ENCODE measurements at places on chromosomes 5 and 9.

- no peak for DNase-seq
Measured at GRCh38 chr9:112091810-112092209, 83.3 kb downstream of the SUSD1 start.

DNA sequence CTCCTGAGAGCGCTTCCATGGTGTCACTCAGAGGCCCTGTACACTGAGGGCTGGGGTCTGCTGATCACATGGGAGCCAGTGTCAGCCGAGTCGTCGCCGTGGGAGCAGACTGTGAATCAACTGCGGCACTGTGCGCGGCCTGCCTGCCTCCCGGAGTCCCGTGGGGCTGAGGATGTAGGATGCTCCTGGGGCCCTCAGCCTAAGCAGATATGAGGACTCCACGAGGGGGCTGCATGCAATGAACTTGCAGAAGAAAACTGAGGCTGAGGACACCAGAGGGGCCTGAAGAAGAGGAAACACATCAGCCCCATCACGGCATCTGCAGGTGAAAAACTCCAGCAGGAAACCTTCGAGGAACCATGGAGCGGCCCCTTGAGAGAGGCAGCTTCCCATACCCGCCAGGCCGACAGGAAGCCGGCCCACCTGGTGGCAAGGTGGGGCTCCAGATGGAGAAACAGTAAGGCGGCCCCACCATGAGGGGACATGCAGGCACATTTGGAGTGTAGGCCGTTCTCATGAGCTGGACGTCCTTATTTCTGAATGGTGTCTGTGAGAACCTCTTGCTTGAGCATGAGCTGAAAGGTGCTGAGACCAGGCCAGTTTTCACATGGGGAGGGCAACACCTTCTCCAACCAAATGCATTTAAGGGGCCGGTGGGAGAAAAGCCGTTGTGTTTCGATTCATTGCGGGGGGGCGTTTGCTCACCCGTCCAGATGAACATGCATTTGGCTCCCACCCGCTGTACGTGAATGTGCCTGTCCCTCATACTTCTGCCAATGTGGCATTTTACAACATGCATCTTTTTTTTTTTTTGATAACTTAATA lies 35.2 kb upstream of the ADAMTS2 start:
- no peak for DNase-seq

DNA sequence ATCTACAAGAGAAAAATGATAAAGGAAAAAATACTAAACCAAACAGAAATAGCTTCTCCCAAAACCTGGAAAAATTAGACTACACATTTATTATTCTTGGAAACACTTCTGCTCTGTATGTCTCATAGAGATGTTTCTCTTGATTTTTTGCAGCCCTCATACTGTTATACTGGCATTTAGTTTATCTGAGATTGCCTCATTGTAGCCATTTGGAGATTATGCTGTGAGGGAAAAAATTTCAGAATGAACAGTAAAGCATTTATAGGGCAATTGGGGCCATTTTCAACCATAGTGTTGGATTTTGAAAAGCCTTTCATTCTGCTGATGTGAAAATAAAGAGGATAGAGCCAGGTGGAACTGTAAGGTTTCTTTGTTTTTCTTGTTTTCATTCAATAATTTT lies 441.8 kb upstream of the RIOK2 start:
- DNase-seq = no peak

DNA sequence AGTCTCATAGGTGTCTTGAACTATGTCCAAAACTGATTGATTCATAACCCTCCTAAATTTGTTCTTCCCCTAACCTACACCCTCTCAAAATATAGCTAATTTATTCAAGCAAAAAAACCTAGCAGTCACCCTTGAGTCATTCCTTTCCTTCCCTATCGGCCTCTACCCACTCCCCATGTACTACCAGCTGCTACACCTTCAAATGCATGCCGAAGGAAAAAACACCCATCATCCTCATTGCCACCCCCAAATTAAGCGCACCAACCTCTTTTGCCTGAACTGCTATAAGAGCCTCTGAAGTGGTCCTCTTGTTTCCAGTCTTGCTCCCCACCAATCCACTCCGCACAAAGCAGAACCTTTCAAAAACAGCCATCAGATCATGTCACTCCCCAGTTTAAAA lies 12.6 kb downstream of the LIFR start:
- no peak for DNase-seq

DNA sequence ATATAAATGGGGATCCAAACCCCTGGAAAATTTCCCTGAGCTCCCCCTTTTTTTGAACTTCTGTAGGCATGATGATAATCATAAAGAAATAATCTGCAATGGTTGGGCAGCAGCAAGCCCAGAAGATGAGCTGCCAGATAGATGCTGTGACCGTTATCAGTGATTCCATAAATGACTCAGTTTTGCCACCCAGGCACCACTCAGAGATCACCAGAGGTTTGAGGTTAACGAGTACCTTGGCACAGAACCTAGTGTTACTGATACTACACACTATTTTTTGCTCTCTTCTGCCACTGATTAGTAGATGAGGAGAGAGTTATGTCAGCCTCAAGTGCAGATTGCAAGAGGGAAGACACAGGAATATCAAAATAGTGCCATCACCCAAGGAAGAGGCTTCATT lies 199.3 kb upstream of the PTGER4 start:
- no peak for DNase-seq

- DNase-seq = peak; percentile 41
Measured at GRCh38 chr5:172106511-172107356, 81.3 kb downstream of the STK10 start.

DNA sequence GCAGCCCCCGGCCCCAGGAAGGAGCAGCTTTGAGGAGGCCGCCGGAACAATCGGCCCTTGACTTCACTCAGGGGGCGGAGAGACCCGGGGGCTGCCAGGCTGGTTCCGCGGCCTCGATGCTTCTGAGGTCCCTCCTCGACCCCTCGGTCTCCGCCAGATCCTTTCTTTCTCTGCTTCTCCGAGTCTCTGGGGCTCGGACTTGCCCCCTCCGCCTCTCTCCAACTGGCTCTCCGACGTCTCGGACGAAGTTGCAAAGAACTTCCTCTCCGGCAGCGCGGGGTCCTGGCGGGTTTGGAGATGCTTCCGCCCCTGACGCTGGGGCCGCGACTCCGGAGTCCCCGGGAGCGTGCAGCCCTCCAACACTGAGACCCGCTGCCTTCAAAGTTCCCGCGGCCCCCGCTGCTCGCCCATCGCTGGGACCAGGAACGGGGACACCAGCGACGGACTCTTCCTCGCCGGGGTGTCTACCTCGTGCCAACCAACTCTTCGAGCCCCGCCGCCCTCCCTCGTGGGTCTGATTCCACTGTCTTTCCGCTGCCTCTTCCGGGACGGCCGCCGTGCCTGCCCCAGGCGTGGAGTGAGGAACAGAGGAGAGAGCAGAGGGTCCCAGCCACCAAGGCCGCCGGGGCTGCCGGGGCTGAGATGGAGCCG lies 7.0 kb downstream of the PAX5 start:
- DNase-seq = no peak

DNA sequence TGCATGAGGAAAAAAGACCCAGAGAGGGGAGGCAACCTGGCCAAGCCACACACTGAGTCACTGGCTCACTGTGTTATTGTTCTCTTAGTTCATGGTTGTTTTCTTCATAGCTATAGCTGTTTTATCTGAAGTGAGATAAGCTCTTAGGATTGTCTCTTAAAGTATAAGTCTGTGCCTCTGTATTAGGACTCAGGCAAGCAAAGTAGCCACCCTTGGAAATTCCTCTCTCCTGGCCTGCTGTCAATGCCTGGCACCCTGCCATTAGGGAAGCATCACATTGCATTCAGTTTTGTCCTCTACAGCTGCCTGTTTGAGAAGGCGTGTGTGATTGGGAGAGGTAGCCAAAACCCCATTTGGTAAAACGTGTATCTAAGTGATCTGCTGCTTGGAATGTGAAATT lies 147.4 kb upstream of the GLRA1 start:
- DNase-seq = no peak

DNA sequence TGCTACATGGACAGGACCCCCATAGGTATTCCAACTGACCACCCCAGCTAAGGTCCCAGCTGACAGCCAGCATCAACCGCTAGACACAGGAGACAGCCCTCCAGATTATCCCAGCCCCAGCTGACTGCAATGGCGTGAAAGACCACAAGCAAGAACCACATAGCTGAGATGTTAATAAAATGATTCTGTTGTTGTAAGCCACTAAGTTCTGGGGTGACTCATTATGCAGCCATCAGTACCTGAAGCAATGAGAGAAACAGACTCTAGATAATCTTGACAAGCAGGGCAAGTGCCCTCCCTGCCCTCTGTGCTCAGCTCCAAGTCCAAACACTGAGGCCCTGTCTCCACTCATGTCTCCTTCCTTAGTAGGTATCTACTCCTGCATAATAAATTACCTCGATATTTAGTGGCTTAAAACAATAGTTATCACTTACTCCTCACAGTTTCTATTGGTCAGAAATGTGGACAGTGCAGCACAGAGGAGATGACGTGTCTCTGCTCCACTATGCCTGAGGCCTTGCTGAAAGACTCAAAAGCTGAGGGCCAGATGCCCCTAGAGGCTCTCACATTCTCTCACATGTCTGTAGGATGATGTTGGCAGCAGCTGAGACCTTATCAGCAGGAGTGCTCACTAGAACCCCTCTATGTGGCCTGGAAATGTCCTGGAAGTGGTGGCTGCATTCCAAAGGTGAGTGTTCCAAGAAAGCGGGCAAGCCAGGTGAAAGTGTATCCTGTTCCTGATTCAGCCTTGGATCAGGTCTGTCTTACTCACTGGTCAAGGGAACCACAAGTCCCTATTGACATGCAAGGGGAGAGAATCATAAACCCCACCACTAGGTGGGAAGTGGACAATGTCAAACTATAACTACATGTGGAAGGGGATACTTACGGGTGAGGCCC lies 2.5 kb downstream of the MGAT1 start:
- DNase-seq = peak; percentile 83

- peak; percentile 57 for DNase-seq
Measured at GRCh38 chr5:108345541-108346171, 36.2 kb downstream of the FBXL17 start.

GRCh38 chr5:36277521-36278176 lies 24.1 kb downstream of the RANBP3L start:
- no peak for DNase-seq

- no peak for DNase-seq
Measured at GRCh38 chr9:96644137-96644536, 11.0 kb downstream of the PRXL2C start.

- no peak for DNase-seq
Measured at GRCh38 chr5:169736653-169737052, 99.6 kb downstream of the DOCK2 start.

DNA sequence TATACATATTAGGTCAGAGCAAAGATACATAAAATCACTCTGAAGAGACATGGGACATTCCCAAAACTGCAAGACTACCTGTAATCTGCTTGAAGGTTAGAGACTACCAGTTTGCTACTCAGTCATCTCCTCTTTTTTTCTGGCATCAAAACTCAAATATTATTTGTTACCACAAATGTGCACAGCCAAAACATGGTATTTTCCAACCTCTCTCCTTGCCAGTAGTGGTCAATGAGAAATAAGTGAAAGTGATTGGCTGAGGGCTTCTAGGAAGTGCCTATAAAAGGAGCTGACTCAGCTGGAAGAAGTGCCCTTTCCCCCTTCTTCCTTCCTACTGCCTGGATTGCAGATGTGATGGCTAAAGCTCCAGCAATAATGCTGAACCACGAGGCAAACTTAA lies 13.8 kb downstream of the GZMK start:
- no peak for DNase-seq

- no peak for DNase-seq
Measured at GRCh38 chr9:17319864-17320263, 185.0 kb downstream of the CNTLN start.

- no peak for DNase-seq
Measured at GRCh38 chr5:116340799-116341198, 233.8 kb downstream of the SEMA6A start.

Data from fibroblast of skin of right biceps (primary cell).